EH (cell line): ENCODE measurements at places on chromosomes 16 and 17.
A peak's percentile ranks its signal among the peaks of the same experiment; 100 is the strongest.

DNA sequence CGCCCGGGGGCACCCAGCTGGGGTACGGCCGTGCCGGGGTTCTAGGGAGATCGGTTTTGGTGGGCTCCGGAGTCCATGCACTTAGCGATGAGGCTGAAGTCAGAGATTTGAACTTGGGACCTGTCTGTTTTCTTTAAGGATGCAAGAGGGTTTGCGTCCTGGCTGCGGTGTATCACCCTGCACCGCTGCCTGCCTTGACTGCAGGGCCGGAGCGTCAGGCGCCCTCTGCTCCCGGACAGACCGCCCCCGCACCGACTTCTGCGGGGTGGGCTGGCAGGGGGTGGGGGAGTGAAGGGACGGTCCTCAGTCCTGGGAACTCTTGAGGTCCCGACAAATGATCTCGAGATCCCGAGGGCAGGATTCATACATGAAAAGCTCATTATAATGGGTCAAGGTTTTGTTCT, 701 bp downstream of the PDP2 start:
- peak; percentile 20 for DNase-seq

DNA sequence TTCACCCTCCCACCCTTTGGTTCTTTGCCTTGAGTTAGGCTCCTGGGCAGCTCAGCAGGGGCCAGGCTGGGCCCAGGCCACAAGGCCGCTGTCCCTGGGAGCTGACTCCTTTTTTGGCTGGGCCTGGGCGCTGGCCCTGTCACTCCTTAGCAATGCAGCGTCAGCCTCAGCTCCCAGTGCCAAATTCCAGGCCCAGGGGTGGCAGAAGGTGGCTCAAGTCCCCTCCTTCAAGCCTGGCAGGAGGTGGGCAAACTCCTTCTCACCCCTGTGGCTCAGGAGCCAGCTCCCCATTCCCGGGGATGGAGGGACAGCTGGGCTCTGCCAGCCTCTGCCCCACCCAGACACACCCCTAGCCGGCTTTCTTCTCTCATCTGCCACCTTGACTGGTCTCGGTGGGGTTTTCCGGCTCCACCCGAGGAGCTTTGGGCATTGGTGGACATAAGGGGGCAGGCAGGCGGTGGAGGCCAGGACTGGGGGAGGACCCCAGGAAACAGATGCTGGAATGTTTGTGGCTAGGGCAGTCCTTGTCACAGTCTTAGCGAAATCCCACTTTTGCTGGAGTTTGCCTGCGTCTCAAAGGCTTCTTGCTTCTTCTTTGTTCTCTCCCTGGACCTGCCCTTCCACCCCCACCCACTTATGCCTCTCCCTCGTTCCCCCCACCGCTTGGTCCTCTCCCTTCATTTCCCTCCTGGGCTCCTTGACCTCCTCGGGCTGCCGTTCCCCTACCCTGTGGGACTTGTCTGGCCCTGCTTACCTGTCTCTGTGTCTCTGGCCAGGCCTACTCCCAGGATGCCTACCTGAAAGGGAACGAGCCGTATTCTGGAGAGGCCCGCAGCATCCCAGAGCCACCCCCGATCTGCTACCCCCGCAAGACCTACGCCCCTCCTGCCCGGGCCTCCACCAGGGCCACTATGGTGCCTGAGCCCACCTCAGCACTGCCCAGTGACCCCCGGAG, 37.4 kb downstream of the ARHGAP23 start:
- DNase-seq, result peak; percentile 91

DNA sequence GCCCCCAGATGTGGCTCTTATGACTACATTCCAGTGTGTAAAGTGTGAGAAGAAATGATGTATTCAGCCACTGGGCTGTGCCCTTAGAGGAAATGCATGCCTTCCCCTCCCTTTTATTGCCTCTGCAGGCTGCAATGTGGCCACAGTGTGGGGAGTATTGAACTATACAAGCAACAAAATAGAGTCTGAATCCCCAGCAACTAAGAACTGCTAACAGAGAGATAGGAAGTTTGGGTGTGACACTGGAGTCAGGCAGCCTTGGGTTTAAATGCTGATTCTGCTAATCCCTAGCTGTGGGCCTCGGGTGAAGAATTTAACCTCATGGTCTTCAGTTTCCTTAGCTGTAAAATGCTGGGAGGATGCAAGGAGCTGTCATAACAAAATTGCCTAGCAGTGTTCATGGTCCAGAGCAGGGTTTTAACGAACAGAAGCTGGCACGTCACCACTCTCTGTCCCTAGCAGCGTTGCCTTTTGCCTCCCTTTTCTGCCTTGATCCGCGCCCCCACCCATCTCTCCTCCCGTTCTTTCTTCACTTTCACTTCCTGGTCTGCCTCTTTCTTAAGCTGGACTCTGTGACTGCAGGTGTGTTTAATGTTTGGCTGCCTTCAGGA, 50.3 kb downstream of the KPNA2 start:
- DNase-seq, result peak; percentile 23

DNA sequence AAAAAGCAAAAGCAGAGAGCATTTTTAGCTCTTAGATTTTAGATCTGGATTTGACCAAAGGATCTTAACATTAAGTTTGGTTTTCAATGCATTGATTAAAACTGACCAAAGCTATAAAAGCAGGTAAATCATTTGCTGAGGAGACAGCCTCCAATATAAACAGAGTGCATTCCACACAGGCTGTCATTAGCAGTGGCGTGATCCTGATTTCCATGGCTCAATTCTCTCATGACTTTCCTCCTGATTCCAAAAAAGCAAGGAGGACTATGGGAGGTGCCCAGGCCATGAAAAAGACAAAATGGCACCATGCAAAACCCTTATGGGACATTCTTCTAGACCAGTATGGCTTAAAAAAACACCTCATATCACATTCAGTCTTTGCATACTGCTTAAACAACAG, 53.5 kb downstream of the PARN start:
- DNase-seq, result no peak

GRCh38 chr17:76544546-76545365, 4.9 kb downstream of the PRCD start:
- DNase-seq, result no peak

- DNase-seq, result peak; percentile 52
Measured at GRCh38 chr16:67804853-67805542, 1.4 kb downstream of the RANBP10 start.

DNA sequence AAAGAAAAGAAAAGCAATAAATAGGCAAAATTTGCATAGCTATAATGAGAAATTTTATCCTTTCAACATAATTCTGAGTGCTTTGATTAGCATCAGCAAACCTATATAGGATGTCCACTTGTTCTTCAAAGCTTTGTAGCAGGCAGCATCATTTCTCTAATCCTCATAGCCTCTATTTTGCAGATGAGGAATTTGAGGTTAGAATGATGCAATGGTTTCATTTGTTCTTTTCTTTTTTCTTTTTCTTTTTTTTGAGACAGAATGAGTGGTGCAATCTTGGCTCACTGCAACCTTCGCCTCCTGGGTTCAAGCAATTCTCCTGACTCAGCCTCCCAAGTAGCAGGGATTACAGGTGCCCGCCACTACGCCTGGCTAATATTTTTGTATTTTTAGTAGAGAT, 594.4 kb downstream of the TOX3 start:
- DNase-seq, result no peak

DNA sequence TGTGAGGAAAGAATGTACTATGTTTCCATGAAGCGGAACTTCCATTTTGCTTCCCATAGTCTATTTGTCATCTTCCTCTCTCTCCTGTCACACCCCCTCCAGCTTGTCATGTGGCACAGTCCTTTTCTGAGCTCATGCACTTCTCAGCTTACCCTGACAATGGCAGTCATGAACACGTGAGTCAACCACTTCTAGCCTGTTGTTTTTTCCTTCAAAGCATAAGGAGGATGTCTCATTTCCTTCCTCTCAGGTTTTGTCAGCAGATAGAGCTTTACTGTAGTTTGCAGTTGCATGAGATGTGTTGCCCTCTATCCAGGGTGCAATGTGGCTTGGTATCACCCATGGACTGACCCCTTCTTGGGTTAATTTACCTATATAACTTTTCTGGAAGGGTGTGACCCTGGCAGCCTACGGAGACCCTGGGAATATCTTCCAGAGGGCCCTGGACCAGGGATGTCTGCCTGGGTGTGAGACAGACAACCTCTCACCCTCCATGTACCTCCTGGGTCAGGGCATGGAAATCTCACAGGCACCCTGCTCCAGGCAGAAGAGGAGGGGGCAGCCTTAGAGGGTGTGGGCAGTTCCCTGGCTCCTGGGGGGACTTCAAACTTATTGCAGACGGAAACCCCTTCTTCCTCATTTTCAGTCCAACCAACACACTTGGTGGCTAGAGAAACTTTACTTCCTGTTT, 4.0 kb upstream of the ZNF267 start:
- DNase-seq, result peak; percentile 86

DNA sequence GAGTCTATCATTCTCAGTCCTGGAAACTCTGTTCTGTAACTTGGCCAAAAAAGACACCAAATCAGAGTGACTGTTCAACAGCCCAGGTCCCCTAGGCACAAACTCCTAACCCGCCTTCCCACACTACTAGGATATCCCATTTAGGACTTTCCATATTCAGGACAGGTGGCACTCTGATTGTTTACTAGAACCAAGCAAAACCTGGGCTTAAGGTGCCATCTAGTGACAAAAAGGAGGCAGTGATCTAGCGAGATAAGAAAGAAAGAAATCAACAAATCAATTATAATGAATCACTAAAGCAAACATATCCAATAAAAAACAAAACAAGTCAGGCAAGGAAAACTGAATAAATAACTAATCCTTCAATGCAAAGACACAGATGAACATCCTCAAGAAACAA, 203.9 kb downstream of the CEP112 start:
- peak; percentile 47 for DNase-seq

GRCh38 chr16:67884684-67885083, at the start of gene NRN1L:
NRN1L (plus strand) TSS chr16:67884885; CDS start chr16:67884904, 19 bp downstream.
- peak; percentile 94 for DNase-seq

DNA sequence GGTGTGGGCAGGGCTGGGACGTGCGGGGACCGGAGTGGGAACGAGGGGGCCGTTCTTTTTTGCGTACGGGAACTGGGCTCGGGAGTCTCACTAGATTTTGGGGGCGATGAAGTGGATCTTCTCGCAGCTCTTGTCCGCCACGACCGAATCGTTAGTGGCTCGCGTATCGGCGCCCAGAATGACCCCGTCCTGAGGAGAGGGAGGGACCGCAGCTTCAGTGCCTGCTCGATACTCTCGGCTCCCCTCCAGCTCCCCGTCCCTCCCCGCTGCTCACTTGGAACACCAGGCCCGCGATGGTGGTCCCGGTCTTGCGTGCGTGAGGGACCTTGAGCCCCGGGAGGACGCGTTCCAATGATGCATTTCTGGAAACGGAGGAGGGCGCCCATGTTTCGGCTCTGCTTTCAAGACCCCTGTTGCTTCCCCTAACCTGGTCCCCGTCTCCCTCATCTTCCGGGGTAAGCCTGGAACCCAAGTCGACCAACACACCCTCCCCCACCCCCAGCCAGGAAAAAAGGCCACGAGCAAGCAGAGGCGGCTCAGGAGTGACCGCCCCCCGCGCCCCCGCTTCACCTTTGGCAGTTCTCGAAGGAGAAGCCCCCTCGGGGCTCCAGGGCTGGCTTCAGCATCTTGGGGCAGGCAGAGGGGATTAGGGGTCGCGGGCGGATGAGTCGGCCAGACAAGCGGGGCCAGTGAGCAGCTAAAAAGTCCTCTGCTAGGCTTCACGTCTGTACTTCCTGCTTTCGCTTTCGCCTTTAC, at the start of gene PSMB10:
Gene PSMB10, minus strand, starts transcription at position 727 of the 756 bp plus-strand sequence. Its CDS starts 101 bp downstream, at position 626.
- peak; percentile 86 for DNase-seq

- peak; percentile 86 for DNase-seq
Measured at GRCh38 chr17:31321481-31321880, at the start of gene EVI2A. EVI2A (minus strand) TSS chr17:31321622; CDS start chr17:31319013, 2,609 bp downstream.

DNA sequence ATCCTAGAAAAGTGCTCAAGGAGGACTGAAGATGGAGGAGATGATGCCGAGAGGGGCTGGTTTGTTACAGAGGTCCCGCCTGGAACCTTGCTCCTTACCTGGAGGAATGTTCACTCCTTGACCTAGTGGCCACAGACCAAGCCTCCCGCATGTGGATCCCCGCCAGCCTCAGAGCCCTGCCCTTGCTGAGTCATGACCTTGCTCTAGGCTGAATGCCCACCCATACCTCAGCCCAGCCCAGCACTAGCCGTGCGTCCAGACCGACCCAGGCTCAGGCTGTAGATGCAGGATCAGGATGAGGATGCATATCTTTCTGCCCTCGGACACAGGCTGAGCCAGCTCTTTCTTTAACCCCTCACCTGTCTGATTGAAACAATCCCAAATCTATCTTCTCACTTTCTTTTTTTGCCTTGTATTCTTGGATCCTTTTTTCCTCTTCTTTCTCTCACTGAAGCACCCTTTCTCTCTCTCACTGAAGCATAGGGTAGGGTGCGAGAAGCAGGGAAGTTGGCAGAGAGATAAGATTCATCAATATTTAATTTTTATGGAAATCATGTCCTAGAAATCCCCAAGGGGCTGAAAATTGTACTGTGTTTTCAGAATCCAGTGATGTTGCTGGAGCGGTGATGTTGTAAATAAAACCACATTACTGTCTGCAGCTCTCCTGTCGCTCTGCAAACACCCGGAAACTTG, 34.9 kb downstream of the WSCD1 start:
- no peak for DNase-seq

DNA sequence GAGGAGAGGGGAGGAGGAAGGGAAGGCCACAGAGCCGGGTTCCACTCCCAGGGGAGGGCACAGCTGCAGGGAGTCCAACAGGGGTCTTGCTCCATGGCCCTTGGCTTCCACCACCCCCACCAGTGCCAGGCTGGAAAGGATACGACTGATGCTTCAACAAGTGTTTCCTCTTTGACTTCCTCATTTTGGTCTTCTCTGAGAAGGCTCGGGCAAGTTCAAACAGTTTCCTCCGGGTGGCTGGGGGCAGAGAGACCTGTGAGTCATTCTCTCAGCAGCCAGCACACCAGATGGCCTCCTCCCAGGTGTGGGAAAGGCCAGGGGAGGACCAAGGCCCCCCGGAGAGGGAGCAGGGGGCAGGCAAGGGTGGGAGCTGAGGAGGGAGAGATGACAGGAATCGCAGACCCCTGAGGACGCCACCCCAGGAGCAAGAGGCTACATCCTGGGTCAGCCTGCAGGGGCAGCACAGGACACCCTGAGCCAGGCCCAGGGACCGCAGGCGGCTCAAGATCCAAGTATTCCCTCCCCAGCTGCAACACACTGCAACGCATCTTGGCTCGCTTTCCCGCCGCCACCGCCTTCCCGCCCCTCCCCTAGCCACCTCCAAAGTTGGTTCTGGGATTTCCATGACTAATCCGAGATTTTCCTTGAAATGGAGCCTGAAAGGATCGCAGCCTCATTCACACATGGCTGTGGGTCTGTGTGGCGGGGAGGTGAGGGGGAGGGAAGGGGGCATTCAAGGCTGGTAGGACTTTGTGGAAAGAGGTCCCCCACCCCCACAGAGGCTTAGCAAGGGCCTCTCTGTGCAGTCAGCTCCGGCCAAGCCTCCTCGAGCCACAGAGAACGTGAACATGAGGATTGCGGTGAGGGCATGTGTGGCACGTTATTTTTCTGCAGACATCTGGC, 18.4 kb upstream of the MRPS23 start:
- peak; percentile 94 for DNase-seq
